ENCODE measurements at places on chromosomes 2 and 18. TPM values are rescaled to one million over a fixed set of nuclear protein-coding genes. Genes with fewer than 3 reads are reported as not detected.

The ASPRV1 gene
- 0.32 TPM for total RNA-seq

The GAREM1 gene
- total RNA-seq: 3.7 TPM

The GALNT5 gene
- 48.7 TPM for total RNA-seq

The C2orf72 gene
- total RNA-seq: not detected

The TM4SF20 gene
- total RNA-seq: 1.5 TPM

The TUBA3D gene
- not detected for total RNA-seq

The EVX2 gene
- under 0.01 TPM for total RNA-seq

The DPP4 gene
- total RNA-seq: 41.2 TPM

The MALL gene
- total RNA-seq: 2.1 TPM

The GPR39 gene
- 15.3 TPM for total RNA-seq
